ENCODE measurements at places on chromosomes 3 and 15.

DNA sequence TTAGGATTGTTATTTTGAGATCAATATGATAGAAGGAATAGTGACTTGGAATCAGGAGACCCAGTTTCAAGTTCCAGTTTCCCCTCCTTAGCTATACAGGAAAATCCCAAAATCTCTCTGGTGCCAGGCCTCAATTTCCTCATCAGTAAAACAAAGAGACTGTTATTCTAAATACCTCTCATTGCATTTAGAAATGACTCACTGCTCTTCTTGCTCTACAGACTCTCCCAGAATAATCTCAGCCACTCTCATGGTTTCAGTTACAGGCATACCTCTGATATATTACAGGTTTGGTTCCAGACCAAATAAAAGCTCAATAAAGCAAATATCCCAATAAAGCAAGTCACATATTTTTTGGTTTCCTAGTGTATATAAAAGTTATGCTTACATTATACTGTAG, 28.3 kb downstream of the IMPG2 start:
- no peak for DNase-seq

- DNase-seq, result no peak
Observed at GRCh38 chr15:96969732-96970710, 639.5 kb downstream of the NR2F2 start.

DNA sequence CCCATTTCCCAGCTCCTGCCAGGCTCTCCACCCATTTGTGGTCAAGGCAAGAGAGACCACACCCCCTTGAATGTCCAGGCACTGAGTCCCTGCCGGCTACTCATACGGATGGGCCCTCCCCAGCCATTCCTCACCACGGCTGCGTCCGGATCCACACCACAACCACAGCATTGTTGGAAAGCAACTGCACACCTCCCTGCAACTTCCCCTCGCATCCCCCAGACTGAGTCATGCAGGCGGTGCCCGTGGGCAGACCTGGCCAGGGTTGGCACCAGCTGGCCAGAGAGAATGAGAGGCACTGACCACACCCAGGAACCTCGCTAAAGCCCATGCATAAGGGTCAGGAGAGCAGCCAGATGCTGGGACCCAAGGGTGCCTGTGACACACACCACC, 30.5 kb downstream of the LOXL1 start:
- DNase-seq, result no peak

DNA sequence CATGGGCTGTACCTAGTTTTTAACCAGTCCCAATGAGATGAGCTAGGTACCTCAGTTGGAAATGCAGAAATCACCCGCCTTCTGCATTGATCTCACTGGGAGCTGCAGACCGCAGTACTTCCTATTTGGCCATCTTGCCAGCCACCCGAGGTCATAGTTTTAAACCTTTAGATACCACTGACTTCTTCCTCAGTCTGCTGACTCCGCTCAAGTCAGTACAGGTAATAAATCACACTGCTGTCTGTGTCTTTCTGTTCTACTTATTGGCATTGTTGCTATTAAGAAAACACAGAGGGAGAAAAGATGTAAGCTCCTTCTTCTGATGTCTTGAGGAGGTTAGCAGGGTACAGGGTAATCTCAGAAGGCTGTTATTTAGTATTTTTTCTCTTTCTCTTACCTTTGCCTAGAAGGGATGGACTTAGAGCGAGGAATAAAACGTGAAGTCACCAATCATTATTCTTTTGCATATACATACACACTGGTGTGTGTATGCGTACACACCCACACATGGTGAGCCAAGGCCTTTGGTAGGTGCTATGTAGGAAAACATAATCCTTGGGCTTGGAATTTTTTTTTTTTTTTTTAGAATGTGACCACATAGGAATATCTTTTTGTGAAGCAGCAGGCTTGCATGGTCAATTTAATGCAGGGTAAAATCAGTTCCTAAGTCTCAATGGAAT, 197.2 kb downstream of the EDEM1 start:
- DNase-seq, result no peak

- no peak for DNase-seq
Observed at GRCh38 chr3:174333640-174334039, 525.5 kb upstream of the NAALADL2 start.

DNA sequence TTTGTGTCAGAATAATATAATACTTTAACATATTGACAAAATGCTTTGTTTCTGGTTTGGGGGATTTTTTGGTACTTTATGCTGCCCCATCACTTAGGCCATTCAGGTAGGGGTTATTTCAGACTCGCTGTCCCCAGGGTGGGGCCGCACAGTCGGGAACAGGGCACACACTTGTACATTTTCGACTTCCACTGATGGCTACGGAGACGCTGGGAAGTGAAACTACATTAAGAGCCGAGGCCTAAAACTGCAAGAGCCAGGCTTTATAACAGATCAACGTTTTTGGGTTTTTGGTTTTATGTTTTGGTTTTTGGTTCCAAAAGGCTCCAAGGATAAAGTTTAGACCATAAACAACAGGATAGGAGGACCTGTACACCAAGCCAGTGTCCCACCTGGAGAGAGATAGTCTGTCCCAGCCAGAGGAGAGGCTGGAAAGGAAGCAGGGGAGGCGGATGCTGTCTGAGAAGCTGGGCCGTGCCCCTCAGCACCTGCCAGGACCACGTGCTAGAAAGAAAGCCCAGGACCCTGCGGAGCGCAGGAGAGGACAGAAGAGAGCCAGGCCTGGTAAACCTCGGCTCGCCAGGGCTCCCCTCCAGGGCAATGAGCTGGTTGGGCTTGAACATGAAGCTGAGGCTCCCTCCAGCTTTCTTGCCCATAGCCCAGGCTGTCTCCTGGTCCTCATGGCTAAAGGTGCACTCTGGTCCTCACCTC, 111.7 kb downstream of the CHSY1 start:
- DNase-seq, result no peak

DNA sequence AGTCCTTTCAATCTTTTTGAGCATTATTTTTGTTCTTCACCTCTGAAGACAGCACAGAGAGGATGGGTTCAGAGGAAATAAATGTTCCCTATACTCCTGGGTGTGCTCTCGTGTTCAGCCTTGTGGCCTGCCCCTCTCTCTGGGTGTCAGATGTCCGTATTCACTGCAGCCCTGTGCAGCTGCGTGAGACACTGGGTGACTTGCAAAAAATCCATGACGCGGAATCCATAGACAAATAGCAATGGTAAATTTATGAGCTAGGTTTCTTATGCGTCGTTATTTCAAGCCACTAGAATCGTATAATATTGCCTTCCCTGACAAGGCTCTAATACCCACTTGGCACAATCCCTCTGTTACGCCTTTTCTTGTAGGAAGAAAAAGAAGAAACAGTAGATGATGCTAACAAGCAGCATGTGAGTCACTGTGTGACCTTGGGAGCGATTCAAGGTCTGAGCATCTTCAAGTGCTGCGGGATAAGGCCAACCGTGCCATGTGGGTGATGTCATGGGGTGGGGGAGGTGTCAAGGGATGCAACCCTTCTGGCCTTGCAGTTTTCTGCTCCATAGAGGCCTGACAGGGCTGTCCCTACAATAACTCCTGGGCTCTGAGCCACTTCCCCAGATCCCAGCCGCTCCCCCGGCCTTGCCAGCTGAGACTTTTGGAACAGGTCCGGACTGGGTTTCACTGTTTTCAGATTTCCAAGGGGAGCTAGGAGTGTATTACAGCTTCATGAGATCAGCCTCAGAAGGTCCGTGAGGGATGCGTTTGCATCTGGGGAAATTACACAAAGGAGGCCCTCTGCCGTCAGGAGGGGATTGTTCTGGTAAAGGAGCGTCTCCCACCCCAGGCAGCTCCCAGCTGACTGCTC, 47.6 kb upstream of the POMGNT2 start:
- DNase-seq, result no peak

DNA sequence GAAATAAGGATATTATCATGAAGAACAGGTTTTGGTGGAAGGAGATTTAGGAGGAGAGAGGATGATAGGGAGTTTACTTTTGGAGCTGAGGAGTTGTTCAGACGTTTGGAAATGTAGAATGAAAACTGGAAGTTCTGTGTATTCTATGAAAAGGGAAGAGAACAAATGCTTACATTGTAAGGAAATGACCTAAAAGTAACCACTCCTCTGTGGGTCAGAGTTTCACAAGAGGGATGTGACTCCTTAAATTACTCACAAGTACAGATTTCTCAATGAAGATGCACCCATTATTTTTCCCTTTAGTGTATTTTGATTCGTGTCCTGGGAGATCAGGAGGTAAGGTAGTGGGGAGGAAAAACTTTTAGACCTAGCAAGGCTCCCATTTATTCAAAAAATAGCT, 4.0 kb downstream of the RNF13 start:
- DNase-seq, result no peak

- DNase-seq, result no peak
Observed at GRCh38 chr3:120451806-120452205, 1.0 kb upstream of the FSTL1 start.

DNA sequence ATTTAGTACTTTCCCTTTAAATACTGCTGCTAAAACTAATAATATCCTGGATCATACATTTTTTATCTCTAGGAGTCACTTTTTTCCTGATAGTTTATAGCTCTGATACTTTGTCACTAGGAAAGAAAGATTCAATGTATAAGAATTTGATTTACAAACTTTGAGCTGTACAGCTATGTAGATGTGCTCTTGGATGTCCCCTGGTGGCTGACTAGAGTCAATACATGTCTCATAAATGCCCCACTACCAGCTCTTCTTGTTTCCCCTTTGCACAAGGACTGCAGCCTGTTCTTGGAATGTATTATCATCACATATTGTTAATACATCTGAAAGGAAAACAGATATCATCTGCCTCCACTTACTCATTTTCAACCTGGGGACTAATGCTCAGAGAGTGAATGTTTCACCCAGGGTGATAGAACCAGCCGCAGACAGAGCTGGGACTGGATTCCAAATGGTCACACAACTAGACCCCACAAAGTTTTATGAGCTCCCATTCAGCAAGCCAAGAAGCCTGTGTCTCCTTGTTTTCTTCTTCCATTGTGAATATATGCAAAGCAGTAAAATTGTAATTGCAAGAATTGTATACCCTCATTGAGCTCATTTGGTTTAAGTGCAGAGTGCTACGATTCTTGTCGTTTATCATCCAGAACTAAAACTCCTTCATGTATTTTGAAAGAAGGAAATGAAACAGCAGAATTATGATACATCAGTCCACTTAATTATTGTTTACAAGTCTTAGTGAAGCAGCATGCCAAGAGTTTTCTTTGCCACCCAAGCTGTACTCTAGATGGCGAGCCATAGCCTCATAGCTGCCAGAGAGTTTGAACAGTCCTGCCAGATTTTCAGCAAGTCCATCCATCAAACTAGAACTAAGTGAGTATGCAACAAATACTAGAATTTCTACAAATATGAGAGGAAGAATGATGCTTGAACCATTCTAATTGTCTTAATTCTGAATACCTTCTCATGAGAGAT, 261.6 kb upstream of the LMCD1 start:
- DNase-seq, result no peak

GRCh38 chr3:47469616-47470015, 6.1 kb downstream of the SCAP start:
- no peak for DNase-seq

GRCh38 chr3:66103729-66104128, 65.0 kb upstream of the MAGI1 start:
- DNase-seq, result no peak

GRCh38 chr15:60572541-60573421, 93.8 kb upstream of the ICE2 start:
- DNase-seq, result no peak

DNA sequence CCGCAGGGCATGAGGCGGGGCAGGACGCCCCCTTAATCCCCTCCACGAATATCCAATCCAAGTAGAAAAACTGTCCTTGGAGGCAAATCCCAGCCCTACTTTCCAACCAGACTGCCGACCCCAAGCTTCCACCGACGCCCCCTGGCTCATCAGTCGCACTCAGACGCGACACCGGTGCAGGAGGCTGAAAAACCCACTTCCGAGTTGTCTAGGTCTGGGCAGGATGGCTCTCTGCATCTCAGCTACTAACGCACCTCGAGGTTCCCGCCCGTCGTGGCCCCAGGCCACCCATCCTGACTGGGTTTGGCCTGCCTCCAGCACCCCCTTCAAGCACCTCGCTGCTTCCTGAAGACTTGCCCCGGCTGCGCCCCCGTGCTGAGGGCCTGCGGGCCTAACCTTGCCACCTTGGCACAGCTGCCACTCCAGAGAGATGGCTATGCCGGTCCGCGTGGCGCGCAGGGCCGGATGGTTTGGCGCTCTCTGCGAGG, 15.5 kb downstream of the RGMA start:
- no peak for DNase-seq

DNA sequence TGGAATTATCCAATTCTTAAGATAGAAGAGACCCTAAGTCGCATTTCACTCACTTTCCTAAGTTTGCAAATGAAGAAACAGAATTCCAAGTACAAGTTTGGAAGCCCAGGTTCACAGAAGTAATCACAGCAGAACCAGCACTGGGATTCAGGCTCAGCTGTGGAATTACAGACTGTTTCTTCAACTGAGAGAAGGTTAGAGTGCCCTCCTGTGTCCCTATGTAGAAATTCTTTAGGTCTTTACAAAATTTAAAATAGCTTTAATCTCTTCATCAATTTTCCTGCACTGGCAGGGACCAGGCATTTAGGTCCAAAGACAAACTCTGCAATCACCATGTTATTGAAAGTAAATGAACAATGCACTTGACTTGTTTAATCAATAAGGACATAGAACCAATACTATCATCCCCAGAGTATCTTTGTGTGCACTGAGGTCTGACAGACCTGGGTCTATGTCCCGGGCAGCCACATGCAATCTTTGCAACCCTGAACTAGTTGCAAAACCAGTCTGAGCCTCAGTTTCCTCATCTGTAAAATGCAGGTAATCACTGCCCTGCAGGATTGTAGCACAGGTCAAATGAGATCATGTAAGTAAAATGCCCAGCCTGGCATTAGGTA, 96.3 kb upstream of the ZBED2 start:
- no peak for DNase-seq

- no peak for DNase-seq
Observed at GRCh38 chr3:113607219-113607596, 74.9 kb downstream of the SIDT1 start.

- DNase-seq, result peak; percentile 33
Observed at GRCh38 chr15:42704492-42704926, 32.4 kb downstream of the CDAN1 start.

- DNase-seq, result no peak
Observed at GRCh38 chr3:177426106-177426877, 229.0 kb upstream of the TBL1XR1 start.

DNA sequence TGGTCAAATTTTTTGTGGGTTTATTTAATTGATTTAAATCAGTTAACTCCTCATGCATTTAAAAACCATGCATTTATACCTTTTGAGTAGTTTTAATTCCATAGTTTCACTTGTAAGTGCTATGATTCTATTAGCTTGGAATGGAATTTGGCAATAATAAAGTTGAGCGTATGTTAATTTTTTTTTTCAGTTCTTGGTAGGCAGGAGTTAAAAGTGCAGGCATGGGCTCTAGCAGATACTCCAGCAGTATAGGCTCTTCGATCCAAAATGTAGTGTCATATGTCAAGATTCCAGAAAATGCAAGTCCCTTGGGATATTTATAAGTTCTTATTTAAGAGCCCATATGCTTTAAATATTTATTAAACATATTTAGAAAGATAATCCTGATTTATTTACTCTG, 70.3 kb downstream of the LYSMD4 start:
- no peak for DNase-seq

DNA sequence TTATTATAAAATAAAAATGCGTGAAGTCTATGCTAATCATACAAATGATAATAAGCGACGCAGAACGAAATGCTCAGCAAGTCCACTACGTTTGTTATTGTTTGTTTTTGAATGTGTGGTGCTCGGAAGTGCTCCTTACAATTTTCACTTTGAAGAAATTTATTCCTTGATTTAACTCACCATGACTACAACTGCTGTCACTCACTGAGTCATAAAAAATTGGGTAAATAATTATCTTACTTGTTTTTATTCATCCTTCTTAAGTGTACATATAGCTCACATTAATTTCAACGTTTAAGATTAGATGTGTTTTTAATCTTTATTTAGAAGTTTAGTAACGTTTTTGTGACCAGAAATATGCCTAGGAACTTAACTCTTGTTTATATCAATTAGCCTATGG, 66.7 kb upstream of the NANOGP8 start:
- no peak for DNase-seq
